Fibroblast of lung (primary cell): ENCODE measurements at places on chromosomes 2 and 18. TPM values are rescaled to one million over a fixed set of nuclear protein-coding genes. Genes with fewer than 3 reads are reported as not detected.

CHPF gene
- 46.0 and 58.8 TPM in 2 replicates for total RNA-seq

SERPINB11 gene
- total RNA-seq = not detected in 2 replicates

RRM2 gene
- total RNA-seq = 1.5 and 6.1 TPM in 2 replicates

GRCh38 chr2:200617156-200618053, 31.6 kb downstream of the AOX1 start:
- peaks cover under 1% of the 10 kb centered on the region for H3K36me3 ChIP-seq
- H3K4me3 ChIP-seq = no peak overlapping the region
- DNase-seq = peak; percentile 30

- no peak overlapping the region for H3K27ac ChIP-seq
- H3K36me3 ChIP-seq = no peaks in the 10 kb centered on the region
- H3K4me1 ChIP-seq = no peaks in the 10 kb centered on the region
- no peak overlapping the region for H3K4me3 ChIP-seq
- DNase-seq = peak; percentile 42
Measured at GRCh38 chr2:86671337-86671981, 47.8 kb upstream of the RNF103 start.
